ENCODE measurements at places on chromosomes 11 and 22.

GRCh38 chr11:64339754-64340408 lies at the start of gene CCDC88B:
CCDC88B (plus strand) TSS chr11:64340204; CDS start chr11:64340267, 63 bp downstream.
- DNase-seq: no peak

DNA sequence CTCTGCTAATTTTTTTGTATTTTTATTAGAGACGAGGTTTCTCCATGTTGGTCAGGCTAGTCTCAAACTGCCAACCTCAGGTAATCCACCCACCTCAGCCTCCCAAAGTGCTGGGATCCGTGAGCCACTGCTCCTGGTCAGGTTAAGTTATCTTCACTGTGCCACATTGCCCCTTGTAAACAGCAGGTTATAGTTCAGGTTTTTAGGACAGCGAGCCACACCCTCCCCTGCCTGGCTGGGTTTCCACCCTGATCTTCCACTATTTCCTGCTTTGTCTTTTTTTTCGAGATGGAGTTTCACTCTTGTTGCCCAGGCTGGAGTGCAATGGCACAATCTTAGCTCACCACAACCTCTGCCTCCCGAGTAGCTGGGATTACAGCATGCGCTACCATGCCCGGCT lies 16.1 kb downstream of the ACO2 start:
- DNase-seq: no peak

DNA sequence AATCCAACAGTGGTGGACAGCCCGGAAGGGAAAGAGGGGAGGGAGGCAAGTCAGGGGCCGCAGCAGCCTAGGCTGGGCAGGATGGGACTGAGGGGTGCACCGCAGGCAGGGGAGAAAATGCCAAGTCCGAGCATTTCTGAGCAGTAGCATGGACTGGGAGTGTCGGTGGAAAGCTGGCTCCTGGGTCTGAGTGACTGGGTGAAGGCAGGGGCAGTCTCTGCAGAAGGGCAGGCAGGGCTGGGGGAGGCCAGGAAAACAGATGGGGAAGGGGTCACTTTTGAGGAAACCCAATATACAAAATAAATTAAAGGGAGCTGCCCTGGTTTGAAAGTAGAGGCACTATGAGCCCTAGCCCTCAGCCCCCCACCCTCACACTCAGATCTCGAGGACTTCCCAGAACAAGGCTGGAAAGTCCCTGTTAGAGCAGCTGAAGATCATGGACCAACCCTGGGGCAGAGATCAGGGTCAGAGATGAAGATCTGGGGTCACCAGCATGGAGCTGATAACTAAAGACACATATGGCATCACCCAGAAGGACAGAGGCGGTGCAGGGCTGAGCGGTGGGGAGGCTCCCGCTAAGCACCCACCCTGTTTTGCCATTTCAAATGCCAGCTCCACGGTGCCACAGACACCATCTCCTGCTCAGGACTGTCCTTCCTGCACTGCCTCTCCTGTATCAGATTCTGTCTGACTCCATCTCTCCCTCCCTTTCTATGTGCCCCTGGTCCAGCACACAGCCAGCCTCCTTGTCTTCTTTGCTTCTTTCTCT lies 32.4 kb upstream of the ETS1 start:
- DNase-seq: no peak

- peak; percentile 5 for DNase-seq
These were observed 46.6 kb downstream of the CWC15 start for GRCh38 chr11:94926698-94927237.

- DNase-seq: no peak
These were observed 40.7 kb downstream of the SYT13 start for GRCh38 chr11:45245218-45246045.

- DNase-seq: no peak
These were observed 10.2 kb upstream of the ADORA2A start for GRCh38 chr22:24417200-24417599.

DNA sequence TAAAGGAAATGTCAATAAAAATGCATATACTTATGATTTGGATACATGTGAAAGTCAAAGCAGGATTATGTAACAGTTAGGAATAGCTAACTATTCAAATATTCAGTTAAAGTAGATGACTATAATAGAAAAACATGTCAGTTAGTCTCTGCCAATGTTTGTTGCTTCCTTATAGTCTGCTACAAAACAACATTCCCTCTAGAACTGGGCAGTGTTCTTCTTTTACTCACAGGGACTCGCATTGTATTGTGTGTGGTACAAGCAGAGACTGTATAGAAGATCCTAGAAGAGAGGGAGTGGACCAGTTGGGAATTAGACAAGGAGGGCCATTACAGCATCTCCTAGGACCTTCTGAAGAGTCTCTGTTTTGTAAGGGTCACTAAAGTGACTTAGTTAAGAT lies 10.6 kb downstream of the ACAT1 start:
- no peak for DNase-seq

DNA sequence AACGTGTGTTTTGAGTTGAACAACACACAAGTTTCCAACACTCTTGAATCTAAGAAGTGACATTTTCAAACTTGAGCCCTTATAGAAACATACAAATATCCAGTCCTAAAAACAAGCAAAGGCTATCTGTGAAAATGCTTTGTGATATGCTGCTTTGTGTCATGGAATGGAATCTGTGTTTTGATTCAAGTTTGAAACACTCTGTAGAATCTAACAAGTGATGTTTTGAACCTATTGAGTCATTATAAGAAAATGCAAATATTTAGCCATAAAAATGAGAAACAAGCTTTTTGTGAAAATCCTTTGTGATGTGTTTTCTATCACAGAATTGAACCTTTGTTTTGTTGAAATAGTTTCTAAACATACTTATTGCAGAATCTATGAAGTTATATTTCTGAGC lies 105.7 kb upstream of the VPREB1 start:
- DNase-seq: no peak

- DNase-seq: no peak
These were observed 133.4 kb downstream of the BBOX1 start for GRCh38 chr11:27174021-27174420.

DNA sequence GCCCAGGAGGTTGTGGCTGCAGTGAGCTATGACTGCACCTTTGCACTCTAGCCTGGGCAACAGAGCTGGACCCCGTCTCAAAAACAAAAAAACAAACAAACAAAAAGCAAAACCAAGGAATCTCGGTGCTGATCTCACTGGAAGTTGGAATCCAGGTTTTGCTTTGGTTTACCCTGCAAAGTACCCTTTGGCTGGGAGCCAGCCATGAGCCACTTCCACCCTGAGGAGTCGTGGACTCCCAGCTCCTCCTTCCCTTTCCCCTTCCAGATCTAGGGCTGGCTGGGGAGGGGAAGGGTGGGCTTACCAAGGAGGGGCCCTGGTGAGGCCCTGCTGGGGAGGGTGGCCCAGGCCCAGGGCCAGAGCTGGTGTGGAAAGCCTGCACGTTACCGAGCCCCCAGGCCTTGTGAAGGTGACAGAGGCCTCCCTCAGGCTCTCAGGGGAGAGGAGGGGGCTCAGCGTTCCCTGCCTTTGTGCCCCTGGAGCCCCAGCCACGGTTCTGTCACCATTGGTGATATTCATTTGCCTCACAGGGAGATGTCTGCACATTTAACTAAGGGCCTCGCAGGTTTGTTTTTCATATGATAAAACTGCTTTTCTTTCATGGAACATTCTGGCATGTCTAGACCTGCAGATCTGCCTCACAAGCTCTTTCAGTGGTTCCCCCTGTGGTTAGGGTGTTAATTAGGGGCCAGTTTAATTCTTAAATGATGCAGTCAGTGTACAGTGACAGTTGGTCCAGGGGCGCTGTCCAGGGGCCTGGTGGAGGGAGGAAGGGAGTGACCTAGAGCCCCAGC lies 29.0 kb downstream of the FBLN1 start:
- DNase-seq: no peak

- DNase-seq: no peak
These were observed 13.9 kb downstream of the SBF1 start for GRCh38 chr22:50460938-50461337.

GRCh38 chr11:62923601-62924411 lies 2.6 kb upstream of the CHRM1 start:
- DNase-seq: no peak

- DNase-seq: no peak
These were observed 247.9 kb upstream of the KIRREL3 start for GRCh38 chr11:127248476-127248875.

GRCh38 chr11:66904055-66904454 lies 47.2 kb downstream of the LRFN4 start:
- DNase-seq: no peak

- no peak for DNase-seq
These were observed 16.5 kb downstream of the PRPF19 start for GRCh38 chr11:60889869-60890311.

- DNase-seq: peak; percentile 7
These were observed 371 bp downstream of the SMCO4 start for GRCh38 chr11:93542811-93543229.

- DNase-seq: no peak
These were observed 2.1 kb upstream of the CDKN1C start for GRCh38 chr11:2887515-2888195.

GRCh38 chr22:49918911-49919881 lies 762 bp downstream of the CRELD2 start:
- DNase-seq: no peak

DNA sequence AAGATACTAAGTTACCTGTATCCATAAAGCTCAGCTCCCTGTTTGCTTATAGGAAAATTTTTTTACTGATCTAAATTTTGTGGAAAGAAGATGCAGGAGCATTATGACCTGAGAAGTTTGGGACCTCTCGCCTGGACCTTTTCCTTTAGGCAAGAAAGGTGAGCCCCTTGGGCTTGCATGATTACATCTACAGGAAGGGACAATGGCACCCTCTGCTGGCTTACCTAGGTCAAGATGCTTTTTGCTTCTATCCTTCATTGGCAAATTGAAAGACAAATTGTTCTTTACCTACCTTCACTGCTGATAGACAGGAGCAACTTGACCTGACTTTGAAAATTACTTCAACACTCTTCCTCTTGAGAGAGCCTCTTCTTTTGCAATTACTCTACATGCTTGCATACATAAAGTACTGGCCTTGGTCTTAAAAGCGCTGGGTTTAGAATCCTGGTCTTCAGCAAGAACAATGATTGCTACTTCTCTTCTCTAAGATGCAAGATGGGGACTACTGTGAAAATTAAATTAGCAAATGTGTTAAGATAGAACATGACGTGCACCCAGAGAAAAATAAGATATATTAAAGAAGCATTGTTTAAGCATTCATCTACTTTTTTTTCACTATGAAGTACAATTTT lies 147.2 kb downstream of the TRPC6 start:
- peak; percentile 30 for DNase-seq

DNA sequence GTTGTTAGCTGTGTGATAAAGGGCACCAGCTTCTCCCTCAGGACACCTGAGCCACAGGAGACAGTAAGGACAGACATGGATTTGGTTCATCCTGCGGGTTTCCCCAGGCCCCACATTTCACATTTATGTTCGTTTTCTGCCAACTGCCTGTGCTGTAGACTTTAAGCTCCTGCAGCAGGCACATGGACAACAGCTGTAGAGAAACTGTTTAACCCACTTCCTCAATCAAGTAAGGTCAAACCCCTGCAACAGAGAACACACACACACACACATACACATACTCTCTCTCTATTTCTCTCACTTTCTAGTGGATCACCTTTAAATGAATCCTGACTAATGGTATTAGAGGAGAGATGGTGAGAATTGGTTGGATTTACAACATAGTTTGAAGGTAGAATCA lies 90.7 kb downstream of the C11orf87 start:
- no peak for DNase-seq

GRCh38 chr11:19208959-19209546 lies 7.3 kb upstream of the CSRP3 start:
- no peak for DNase-seq

DNA sequence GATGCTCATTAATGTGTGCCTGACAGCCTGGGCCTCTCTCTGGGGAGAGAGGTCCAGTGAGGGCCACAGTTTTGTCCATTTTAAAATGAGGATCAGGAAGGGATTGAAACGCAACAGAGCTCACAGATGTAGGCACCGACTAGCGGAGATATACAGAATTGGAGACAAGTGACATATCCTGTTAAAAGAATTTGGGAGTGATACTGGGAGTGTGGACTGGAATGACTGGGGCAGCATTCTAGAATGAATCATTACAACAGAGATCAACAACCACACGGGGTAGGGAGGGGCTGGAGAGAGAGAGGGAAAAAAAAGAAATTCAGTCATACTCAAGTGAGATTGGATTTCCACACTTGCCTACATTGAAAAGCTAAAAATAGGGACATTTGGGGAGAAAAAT lies 2.5 kb upstream of the NCAM1 start:
- no peak for DNase-seq

DNA sequence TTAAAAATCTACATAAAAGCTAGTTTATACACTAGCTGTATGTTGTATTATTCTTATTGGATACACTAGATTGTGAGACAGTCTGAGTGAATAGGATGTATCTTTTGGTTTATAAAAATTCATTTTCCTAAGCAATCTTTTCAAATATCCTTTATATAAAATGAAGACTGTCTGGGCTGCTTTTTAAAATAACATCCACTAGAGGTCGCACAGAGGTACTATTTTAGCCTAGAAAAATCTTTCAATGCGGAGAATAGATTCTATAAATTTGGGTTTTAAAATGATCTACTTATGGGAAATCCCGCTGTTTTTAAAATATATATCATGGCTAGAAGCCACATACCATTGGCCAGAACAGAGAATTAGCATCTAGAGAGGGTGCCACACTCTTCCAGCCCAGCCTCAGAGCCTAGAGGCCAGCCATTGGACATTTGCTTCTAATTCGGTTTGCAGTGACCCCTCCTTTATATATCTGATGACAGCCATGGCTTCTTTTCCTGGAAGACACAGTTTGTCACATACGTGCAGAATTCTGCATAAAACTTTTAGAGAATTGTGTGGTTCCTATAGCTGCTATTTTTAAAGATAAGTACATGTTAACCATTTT lies 7.3 kb downstream of the C11orf97 start:
- DNase-seq: peak; percentile 32

GRCh38 chr22:39446239-39446721 lies 10.5 kb upstream of the MGAT3 start:
- DNase-seq: no peak

DNA sequence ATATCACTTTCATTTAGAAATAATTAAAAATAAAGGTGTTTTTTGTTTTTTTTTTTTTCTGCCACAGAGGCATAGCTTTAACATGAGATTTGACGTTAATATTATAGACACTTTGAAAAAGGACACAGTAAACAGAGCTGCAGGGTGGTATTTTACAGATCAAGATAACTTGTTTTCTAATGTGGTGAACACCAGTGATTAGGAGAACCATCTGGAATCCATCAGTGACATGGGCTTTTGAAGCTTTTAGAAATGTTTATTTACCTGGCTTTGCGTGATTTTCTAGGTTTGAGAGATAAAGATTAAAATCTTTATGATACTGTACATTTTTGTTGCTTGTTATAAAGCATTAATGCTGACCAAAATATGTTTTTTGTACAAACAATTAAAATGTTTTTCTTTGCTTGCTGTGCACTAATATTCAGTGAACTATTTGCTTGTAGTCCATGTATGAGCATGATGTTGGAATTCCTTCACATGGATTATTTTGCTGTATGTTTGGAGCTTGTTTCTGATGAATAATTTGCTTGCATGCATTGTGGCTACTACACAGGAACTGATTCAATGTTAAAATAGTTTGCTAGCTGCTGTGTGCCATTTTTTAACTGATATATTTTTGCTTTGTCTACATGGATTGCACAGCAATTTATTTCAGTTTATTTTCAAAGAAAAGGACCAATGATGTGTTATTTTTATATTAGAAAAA lies 352.1 kb upstream of the NARS2 start:
- DNase-seq: no peak
